ENCODE measurements at places on chromosomes 7 and 10.

- no peak for DNase-seq
Observed at GRCh38 chr10:88989824-88990383, 694 bp upstream of the FAS start.

DNA sequence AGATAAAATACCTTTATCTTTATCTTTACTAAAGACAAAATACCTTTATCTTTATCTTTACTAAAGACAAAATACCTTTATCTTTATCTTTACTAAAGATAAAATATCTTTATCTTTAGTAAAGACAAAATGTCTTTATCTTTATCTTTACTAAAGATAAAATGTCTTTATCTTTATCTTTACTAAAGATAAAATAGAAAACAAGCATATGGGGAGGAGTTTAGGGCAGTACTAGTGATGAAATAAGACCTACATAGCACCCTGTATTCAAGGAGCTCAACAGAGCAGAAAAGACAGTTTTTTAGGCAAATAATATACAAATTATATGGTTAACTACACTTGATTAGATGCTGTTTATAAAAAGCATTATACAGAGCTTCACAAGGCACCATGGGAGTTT, 19.3 kb downstream of the ANKRD22 start:
- DNase-seq = no peak

GRCh38 chr7:8277394-8277982, 15.5 kb upstream of the ICA1 start:
- no peak for DNase-seq

DNA sequence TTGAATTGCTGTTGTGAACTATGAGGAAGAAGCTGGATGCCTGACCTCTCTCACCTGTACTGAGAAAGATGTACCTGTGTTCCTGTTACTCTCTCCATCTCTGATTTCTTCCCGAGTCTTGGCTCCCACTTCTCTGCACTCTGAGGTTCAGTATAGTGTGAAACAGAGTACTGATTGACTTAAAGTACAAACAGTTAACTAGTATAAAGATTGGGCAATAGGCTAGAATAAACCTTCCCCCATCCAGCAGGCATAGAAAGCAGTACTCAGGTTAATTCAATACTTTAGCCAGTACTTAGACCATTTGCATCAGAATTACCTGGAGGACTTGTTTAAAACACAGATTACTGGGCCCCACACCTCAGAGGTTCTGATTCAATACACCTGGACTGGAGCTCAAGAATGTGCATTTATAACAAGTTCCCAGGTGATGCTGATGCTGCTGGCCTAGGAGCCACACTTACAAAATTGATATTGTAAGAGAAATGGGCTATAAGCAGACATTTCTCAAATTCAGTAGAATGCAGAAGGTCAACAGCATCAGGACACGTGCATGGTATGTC, 51.6 kb downstream of the ANK3 start:
- no peak for DNase-seq

DNA sequence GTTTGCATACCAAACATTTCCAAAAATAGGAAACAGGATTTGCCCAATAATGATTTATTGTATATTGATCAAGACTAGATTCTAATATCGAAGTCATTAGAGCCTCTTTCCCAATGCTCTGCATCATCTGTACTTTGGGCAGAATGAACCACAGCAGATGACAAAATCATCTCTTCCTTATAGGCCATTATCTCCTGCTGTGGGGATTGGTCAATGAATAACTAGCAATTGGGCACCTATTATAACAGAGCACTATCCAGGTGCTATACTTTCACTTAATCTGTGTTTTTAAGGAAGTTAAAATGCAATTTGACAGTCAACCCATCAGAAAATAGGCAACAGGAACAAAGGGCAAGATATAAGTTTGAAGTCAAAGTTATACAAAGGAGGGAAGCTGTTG, 290.3 kb downstream of the AHR start:
- no peak for DNase-seq
